Activated naive CD8-positive, alpha-beta T cell treated with anti-CD3 and anti-CD28 coated beads, Interleukin-2, amount 10 ng/mL, durations not matched to agents 7 days and 5 days (primary cell): ENCODE measurements at places on chromosomes 2 and 18. TPM values are rescaled to one million over a fixed set of nuclear protein-coding genes. Genes with fewer than 3 reads are reported as not detected.

- no peak for DNase-seq
These were observed 755 bp downstream of the NOL4 start for GRCh38 chr18:34223893-34224422.

DNA sequence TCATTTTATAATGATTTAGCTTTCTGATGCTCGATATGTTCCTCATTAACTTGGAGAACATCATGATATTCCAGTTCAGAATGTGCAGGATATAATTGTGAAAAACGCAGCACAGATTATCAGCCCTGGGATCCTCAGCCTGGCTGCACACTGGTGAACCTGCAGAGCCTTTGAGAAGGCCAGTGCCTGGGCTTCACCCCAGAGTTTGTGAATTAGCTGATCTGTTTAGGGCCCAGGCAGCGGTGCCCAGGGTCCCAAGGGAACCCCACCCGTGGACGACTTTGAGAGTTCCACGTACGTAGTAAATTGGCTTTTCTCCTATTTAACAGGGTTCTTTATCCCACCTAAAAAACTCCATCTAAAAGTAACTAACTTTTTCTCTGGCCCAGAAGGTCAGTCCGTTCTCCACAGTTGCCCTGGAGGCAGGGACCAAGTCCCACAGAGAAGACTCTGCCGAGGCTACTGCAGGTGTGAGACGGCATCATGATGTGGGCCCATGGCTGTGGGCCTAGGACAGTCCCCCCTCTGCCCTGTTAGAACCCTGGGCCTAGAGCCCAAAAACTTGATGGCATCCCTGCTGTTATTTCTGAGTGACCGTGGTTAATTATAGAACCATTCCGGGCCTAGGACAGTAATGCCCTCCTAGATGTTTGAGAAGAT is 39.6 kb upstream of the RPL31 start:
- no peak for DNase-seq

DNA sequence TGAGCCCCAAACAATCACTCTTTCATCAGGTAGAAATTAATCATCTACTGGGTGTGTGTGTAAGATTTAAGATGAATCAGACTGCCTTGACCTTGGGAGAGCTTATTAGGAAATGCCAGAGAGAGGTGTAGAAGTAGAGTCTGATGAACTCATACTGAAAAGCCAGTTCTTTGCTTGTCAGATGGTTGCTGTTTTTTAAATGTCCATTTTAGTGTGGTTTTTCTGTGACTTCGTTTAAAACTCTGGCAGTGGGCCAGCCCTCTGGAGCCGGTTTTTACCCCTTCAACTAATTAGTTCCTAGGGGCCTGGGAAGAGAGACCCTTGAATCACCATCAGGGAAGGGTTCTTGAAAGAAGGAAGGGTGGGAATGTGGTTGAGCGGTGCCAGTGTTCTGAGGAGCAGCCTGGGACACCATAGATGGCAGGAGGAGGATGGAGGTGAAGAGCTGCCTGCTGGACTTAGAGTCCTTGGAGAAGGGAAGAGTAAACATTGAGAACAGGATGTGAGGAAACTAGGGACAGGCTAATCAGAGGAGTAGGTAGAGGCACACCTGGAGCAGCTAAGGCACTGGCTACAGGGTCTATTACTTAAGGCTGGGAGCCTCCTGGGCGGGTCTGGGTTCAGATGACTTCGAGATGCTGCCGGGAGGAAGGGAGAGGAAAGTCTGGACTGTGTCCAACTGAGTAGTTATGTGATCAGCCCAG is 66.1 kb downstream of the LRRFIP1 start:
- no peak for DNase-seq

GRCh38 chr2:151247432-151247831 is 14.2 kb downstream of the RBM43 start:
- no peak for DNase-seq

DNA sequence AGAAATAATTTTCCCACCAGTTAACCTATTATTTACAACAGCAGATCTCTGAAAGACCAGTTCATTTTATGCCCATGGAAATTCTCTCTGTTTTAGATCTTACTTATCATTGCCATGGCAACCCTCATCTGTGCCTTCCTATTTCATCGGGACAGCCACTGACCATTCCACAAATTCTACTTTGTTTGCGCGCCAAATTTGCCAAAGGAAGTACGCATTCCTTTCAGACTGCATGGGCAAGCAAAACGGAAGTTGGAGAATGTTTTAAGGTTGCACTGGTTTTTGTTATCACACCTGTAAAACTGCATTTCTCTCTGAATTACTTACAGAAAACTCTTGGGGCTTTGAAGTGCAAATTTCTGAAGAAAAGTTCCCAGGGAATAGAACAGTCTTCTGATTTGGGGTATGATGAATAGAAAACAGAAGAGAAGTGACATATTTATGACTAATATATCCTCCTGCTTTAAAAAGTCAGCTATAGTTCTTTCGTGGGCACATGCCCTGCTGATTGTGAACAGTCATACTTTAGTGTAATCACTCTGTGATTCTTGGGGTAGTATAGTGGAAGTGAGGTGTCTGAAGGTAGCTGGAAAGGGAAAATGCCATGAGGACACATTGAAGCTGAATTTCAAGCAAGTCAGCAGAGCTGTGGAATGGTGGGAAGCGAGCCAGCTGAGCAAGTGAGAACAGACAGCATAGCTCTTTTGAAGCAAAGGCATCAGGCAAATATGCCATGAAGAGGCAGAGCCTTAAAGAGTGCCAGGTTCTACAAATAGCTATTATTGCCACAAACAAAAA is 20.9 kb downstream of the NETO1 start:
- DNase-seq = no peak

DNA sequence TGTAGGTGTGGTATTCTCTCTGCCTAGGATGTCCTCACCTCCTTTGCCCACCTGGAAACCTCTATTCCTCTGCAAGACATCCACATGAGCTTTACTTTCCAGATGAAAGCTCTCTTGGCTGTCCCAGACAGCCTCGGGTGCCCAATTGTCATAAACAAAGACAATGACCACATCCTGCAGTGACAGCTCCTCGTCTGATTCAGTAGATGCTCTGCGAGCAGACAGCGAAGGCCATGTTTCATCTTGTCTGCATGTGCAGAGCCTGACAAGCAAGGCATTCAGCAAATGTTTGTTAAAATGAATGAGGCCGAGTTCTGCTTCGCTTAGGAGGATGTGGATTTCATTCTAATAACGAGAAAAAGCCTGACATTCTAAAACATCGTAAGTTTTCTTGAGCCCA is 150.9 kb downstream of the MTCL1 start:
- no peak for DNase-seq

DNA sequence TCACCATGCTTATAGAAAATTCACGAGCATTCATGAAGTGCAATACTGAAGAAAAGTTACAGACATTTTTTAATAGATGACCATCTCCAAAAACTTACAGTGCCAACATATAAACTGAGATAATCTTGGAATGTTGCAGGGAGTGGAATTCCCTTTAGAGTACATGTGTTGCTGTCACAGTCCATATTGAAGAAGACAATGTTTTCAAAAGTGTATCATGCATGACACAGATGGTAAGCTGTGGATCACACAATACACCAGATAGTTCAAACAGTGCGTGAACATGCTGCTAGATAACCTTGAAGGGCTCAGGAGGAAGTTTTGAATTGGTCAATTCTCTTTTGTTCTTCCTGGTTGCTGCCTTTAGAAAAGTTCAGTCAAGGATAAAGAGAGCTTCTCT is 1644.3 kb upstream of the NXPH2 start:
- DNase-seq = no peak

- DNase-seq = no peak
These were observed 17.3 kb upstream of the TAF4B start for GRCh38 chr18:26208977-26209376.

GRCh38 chr18:13543811-13544732 is 182.3 kb downstream of the FAM210A start:
- DNase-seq = no peak

- no peak for DNase-seq
These were observed 160.0 kb downstream of the UBE2E3 start for GRCh38 chr2:181140414-181140813.

GRCh38 chr2:170739507-170740046 is 24.4 kb downstream of the SP5 start:
- no peak for DNase-seq

DNA sequence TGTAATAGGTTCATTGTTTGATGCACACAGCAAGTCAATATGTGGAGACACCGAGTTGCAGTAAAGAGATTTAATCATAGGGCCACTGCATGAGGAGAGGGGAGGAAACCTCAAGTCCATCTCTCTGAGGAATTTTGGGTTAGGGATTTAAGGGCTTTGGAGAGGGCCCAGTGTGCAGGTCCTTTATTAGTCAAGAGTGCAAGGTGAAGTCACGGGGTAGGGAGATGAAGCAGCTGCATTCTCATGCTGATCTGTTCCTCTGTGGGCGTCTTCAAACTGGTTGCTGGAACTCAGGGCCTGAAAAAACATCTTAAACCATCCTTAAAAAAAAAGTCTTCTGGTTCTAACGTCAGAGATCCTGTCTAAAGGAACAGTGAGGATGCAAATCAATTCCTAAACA is 131.6 kb downstream of the NXPH2 start:
- no peak for DNase-seq

- DNase-seq = no peak
These were observed 111.8 kb downstream of the CERS6 start for GRCh38 chr2:168567836-168568235.

DNA sequence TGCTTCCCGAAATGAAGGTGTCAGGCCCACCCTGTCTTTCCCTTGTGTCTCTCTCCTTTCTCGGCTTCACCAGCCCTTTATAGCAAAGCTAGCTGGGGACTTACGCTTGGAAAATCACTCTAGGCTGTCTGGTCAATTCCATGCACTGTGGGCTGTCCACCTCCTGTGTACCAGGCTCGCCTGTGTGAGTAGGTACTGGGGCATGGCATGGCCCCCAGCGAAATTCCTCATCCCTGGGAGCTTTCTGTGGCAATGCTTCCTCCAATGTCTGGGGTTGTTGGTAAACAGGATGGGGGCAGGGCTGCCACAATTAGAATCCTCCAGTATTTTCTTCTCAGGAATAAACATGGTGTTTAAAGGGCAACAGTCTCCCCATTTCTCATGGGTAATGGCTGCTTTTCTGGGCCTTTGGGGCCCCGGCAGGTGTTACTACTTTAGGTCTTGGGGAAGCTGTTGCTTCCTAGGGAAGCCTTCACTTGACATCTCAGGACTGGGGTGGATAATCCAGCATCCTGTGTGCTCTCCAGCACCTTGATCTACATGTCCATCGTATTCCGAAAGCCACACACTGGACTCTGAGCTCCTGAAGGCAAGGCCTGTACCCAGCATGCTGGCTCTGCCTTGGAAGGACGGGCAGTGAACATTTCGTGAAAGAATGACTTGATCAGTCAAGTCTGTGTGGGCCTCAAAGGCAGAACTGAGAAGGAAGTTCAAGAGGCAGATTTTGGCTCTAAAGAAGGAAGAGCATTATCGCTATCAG is 21.1 kb downstream of the RHOB start:
- no peak for DNase-seq

DNA sequence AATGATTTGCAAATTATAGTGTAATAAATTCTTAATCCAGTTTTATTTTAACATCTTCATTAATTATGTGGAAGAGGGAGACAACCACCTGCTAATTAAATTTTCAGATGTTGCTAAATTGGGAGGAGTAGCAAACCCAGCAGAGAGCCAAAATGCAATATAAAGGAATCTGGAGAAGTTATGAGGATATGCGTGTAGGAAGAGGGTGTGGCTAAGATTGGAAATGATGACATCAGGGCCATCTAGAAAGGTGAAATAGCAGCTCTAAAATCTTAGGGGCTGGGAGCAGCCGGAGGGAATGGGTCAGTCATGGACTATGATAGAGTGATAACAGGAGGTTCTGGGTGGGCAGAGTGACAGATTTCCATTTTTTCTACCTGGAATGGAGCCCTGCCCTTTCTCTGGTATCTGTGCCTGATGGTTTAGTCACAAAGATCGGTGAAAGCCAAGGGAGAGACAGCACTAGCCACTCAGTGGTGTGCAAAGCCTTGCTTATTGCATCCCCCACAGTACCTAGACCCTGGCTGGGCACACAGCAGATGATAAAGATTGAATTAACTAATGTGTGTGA is 379.2 kb upstream of the CELF4 start:
- no peak for DNase-seq

DNA sequence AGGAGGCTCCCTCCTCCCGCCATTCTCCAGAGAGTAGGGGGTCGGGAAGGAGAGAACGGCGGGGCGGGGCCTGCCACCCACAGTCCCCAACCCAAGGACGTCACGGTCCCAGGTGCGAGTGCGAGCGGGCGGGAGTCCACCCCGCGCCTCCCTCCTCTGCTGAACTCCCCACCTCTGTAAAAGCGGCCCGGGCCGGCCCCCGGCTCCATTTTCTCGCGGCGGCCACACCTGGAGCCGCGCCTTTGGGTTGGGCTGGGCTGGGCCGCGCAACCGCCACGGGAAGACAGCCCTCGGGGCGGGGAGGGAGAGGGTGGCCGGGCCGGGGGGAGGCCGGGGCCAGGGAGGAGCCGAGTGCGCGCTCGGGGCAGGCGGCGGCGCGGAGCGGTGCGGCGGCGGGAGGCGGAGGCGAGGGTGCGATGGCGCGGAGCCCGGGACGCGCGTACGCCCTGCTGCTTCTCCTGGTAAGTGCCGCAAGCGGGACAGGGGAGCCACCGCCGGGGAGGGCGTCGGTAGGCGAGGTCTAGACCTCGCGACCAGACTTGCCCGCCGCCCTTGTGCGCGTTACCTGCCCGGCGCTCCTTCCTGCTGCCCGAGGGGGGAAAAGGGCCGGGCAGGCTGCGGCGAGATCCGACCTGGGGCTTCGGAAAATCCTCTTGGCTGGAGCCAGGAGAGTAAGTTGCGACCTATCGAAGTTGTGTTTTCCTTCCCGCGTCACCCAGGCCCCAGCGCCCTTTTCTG is at the start of gene DSG2:
Gene DSG2 (plus strand): TSS at position 342 of the 738 bp plus-strand sequence. CDS start 75 bp downstream, at position 417.
- peak; percentile 43 for DNase-seq

- DNase-seq = peak; percentile 15
These were observed 2.3 kb downstream of the ATP6V1B1 start for GRCh38 chr2:70937866-70938585.

GRCh38 chr2:88192613-88193012 is 22.5 kb downstream of the THNSL2 start:
- DNase-seq = no peak

DNA sequence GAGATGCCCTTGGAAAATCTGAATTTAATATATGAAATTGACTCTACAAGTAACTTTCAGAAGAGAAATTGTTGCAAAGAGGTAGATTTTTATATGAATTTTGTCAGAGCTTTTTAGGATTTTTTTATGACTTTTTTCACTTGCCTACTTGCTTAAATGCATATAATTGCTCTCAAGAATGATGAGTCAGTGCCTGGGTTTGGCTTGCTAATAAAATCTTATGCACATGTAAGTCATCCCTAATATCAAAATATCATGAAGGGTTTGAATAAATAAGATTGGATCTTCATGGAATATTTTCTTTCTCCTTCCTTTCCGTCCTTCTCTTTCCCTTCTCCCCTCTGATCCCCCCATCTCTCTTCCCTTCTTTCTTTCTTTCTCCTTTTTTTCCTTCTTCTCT is 354.1 kb downstream of the TXNL1 start:
- no peak for DNase-seq

The SLC30A3 gene
- total RNA-seq = 0.64 TPM

The DES gene
- not detected for total RNA-seq

The CCDC141 gene
- total RNA-seq = 11.8 TPM

The CFC1 gene
- total RNA-seq = not detected

The HES6 gene
- total RNA-seq = 7.1 TPM

The LONRF2 gene
- 0.08 TPM for total RNA-seq

The GNLY gene
- 22.0 TPM for total RNA-seq

The DYNAP gene
- not detected for total RNA-seq

The CYP26B1 gene
- not detected for total RNA-seq

The DUSP28 gene
- total RNA-seq = 13.8 TPM

The C2orf66 gene
- 0.17 TPM for total RNA-seq
